ENCODE measurements at places on chromosomes 1 and 21.
A peak's percentile ranks its signal among the peaks of the same experiment; 100 is the strongest.

GRCh38 chr1:15191770-15192169 lies 38.2 kb downstream of the TMEM51 start:
- no peak for DNase-seq

- no peak for DNase-seq
These were observed 9.9 kb downstream of the SYNJ1 start for GRCh38 chr21:32717851-32718316.

GRCh38 chr1:182848736-182849135 lies 9.6 kb downstream of the DHX9 start:
- DNase-seq, result no peak

GRCh38 chr1:9260059-9260766 lies 25.6 kb downstream of the H6PD start:
- DNase-seq, result no peak

- DNase-seq, result no peak
These were observed 76.5 kb downstream of the S1PR1 start for GRCh38 chr1:101313356-101313755.

DNA sequence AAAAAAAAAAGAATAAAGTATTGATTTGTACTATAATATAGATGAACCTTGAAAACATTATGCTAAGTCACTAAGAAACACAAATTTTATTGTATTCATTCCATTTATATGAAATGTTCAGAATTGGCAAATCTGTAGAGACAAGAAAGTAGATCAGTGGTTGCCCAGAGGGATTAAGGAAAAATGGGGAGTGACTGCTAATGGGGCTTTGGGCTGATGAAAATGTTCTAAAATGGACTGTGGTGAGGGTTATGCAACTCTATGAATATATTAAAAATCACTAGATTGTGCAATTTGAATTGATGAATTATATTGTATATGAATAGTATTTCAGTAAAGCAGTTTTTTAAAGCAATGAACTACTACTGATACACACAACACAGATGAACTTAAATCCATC lies 10.0 kb downstream of the GDAP2 start:
- no peak for DNase-seq

GRCh38 chr1:41963636-41964035 lies 44.9 kb upstream of the HIVEP3 start:
- no peak for DNase-seq

DNA sequence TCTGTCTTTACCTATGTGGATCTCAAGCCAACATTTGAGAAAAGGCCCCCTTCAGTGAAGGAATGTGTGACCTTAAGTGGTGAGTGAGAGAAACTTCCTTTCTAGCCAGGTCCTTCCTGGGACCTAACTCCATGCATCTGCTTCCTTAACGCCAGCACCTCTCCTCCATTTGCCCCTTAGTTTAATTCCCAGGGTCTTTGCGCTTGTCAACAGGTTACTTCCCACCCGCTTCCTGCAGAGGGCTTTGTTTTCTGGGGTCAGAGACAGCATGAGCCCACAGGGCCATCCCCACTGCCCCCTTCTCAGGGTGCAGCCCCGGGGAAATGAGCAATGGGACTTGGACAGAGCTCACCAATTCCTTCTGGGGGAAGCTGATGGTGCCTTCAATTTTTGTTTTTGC lies 54.8 kb downstream of the EVA1C start:
- DNase-seq, result no peak

- DNase-seq, result no peak
These were observed 90.6 kb downstream of the SGIP1 start for GRCh38 chr1:66624412-66625060.

DNA sequence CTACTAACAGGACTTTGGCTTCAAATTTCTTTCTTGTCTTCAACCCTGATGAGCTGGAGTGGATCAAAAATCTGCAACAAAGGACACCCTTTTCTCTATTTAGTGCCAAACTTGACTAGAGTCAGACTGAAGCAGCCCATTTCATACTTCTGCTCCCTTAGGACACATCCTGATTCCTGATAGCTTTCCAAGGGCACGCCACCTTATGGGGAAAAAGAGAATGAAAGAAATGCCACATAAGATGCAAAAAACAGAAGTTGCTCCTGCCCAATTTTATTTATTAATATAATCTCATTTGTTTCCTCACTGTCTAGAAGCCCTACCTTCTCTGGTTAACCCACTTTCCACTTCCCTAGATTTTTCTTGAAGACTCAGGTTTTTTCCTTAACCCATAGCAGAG lies 72.7 kb upstream of the NBPF4 start:
- no peak for DNase-seq

- DNase-seq, result no peak
These were observed at the start of gene CHODL for GRCh38 chr21:18244671-18245463. CHODL (plus strand) TSS chr21:18244833; CDS start chr21:18245224, 391 bp downstream.

- no peak for DNase-seq
These were observed 19.0 kb downstream of the MRPS6 start for GRCh38 chr21:34092262-34092921.

- DNase-seq, result peak; percentile 33
These were observed 52.6 kb downstream of the RUNX1 start for GRCh38 chr21:34996304-34997101.

- no peak for DNase-seq
These were observed 119.1 kb upstream of the GALNT2 start for GRCh38 chr1:229947968-229948367.

DNA sequence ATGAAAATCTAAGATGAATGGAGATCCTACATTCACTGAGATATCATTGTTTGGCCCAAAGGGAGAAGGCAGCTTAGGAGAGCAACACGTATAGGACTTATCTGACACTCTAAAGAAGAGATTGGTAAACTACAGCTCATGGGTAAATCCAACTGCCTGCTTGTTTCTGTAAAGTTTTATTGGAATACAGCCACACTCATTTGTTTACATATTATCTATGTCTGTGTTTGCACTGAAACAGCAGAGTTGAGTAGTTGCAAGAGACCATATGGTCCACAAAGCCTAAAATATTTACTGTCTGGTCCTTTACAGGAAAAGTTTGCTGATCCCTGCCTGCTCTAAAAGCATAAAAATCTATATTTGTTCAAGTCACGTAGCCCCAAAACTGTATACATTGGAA lies 14.3 kb upstream of the LRRC53 start:
- no peak for DNase-seq

DNA sequence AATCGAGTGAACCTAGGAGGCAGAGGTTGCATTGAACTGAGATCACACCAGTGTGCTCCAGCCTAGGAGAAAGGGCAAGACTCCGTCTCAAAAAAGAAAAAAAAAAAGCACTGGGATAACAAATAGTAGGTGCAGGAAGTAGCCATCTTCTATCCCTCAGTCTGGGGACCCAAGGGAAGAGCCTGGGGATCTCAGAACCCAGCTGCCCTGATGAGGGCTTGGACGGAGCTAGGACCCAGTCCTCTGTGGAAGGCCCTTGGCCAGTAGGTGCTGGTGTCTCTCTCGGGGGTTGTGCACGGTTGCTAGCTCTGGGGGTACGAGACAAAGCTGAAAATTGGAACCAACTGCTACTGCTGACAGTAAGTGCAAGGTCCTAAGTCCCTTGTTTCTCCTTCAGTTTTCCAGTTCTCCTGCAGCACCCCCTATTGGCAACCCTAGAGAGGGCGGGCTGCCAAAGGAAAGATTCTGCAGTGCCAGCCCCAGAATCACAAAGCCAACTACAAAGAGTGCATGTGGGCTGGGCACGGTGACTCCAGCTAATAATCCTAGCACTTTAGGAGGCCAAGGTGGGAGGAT lies 57.6 kb upstream of the KIF1B start:
- no peak for DNase-seq

DNA sequence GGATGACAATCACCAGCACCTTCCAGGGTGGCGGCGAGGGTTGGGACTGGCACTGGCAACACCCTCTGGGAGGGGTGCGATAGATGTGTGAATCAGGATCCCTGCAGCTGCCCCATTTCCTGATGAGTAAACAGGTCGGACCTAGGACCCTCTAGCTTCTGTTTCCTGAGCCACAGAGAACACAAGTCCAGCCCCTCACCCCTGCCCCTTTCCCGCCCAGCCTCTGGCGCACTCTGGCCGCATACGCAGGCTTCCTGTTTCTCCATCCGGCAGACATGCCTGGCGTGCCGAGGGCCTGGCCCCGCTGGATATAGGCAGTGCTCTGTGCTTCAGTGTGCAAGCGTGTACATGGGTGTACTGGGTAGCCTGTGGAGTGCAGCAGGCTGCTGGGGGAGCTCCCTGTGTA lies 4.6 kb downstream of the PEAR1 start:
- no peak for DNase-seq

Data from stimulated activated CD8-positive, alpha-beta memory T cell treated with anti-CD3 and anti-CD28 coated beads, Interleukin-7, amount 100 ng/mL, for 4 hours (primary cell).